Peyer's patch (tissue), 4 donors: ENCODE measurements at places on chromosomes 3 and 15. TPM values are rescaled to one million over a fixed set of nuclear protein-coding genes. Genes with fewer than 3 reads are reported as not detected.

PLXNB1 gene
- total RNA-seq = 455 TPM

PGBD4 gene
- total RNA-seq = 0.83 TPM

CLRN1 gene
- not detected for total RNA-seq

NR1I2 gene
- total RNA-seq = 572 TPM

GOLGA6B gene
- total RNA-seq = not detected

EIF4A2 gene
- total RNA-seq = 306 TPM

ACAD9 gene
- total RNA-seq = 47.0 TPM

MORC1 gene
- 0.54 TPM for total RNA-seq

FAM3D gene
- 163 TPM for total RNA-seq

CYP11A1 gene
- 2.3 TPM for total RNA-seq

UPK1B gene
- total RNA-seq = not detected

AP3B2 gene
- 10.4 TPM for total RNA-seq
